ENCODE measurements at places on chromosomes 7 and 10.

GRCh38 chr10:29304264-29304994 is 15.6 kb downstream of the LYZL1 start:
- peak; percentile 70 for DNase-seq

- DNase-seq, result no peak
These were observed 213.8 kb downstream of the TAX1BP1 start for GRCh38 chr7:27953777-27954176.

- DNase-seq, result no peak
These were observed 112.5 kb downstream of the GRID1 start for GRCh38 chr10:86254081-86254480.

DNA sequence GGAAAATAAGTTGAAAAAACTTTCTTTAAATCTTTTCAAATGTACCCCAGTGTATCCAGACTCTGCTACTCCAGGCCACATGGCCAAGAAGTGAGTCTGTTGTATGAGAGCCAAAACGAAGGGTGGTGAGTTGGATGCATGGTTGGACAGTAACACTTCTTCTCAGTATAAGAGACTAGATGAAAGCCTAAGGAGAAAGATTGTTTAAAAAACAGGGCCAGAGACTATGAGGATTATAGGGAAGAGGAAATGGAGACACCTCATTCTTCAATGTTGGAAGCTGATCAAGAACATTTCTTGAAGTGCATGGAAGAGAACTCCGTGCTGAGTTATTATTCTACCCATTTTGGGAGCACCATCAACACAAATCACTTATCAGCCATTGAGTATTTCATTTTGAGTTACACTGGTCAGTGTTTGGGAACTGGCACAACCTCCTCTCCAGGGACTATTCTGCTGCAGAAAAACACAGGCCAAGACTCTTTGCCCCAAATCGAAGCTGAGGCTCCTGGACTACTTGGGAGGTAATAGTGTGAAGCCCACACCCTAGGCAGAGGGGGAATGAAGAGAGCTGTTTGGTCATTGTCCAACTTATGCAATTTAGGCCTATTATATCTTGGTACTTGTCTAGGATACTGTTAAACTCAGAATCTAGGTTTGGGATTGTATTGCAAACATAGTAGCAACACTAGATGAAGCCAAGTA is 123.0 kb upstream of the SEC61G start:
- no peak for DNase-seq

DNA sequence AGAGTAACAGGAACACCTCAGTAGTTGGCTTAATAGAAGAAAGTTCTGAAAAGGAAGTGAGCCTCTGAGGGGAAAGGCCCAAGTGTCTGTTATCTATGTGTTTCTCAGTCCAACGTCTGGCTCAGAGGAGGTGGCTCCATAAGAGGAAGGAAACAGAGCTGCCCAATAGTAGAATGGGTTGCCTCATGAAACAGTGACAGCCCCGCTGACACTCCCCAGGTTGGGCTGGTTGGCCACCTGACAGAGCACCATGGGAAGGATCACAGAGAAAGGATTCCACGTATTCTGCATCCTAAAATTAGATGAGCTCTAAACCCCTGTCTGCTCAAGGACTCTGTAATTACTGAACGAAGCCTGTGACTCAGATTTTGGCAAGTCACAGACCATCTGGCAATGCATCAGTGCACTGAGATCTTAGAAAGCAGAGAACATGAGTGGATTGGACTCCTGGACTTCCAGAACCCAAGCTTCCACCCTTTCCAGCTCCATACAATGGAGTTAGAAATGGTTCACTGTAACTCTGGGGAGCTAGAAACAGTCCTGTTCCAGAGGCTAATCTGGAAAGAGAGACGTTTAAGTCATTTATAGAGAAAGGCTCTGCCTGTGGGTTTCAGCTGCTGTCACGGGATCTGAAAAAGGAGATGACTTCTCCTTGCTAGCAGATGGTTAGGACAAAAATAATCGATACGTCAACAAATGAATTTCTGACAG is 2.9 kb downstream of the PKD2L1 start:
- no peak for DNase-seq

- DNase-seq, result no peak
These were observed 25.6 kb upstream of the CACNA2D1 start for GRCh38 chr7:82469207-82469606.

GRCh38 chr7:27079234-27079975 is 16.4 kb downstream of the HOXA1 start:
- DNase-seq, result no peak

- no peak for DNase-seq
These were observed 114.9 kb upstream of the NANOS1 start for GRCh38 chr10:118914629-118915028.

- DNase-seq, result peak; percentile 76
These were observed 205.4 kb downstream of the ARHGAP12 start for GRCh38 chr10:31723106-31723750.

DNA sequence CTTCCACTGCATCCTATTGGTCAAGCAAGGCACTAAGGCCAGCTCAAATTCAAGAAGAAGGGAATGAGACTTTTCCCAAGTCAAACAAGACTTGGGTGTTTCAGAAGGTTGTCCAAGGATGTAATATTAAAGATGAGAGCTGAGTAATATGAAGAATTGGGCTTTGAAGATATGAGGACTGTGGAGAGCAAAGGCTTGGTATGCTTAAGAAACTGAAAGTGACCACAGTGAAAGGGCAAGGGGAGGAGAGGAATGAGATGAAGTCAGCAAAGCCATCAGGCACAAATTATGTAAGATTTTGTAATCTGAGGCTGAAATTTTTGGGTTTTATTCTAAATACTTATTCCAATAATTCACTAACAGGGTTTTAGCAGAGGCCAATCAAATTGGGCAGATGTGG is 38.6 kb upstream of the NPY start:
- DNase-seq, result no peak

DNA sequence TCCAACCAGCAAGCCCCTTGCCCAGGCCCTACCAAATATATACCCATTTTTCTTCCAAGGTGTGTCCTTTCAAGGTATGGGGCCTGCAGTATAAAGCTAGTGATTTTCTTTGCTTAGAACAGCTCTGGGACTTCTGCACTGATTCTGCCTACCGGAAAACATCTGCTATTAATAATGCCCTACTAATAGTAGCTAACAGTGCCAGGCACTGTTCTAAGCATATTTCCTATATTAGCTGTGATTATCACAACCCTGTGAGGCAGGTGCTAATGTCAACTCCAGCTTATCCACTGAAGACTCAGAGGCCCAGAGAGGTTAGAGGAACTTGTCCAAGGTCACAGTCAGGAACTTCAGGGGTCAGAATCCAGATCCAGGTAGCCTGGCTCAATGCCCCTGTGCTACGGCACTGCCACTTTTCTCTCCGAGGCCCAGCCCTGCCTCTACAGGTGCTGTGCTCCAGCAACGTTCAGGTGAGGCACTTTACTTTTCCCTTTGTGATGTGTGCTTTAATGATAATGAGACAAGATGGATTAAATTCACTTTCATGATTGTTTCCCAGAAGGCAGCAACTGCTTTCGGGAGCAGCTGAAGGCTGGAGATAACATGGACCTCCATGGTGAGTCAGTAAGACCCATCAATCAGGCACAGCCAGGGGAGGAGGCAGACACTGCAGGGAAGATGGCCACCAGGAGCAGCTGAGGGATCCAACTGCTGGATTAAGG is 26.7 kb downstream of the TAS2R41 start:
- no peak for DNase-seq

GRCh38 chr7:142461437-142461836 is 203.6 kb upstream of the PRSS58 start:
- DNase-seq, result peak; percentile 100

GRCh38 chr10:17231788-17232187 is 3.7 kb downstream of the VIM start:
- no peak for DNase-seq

DNA sequence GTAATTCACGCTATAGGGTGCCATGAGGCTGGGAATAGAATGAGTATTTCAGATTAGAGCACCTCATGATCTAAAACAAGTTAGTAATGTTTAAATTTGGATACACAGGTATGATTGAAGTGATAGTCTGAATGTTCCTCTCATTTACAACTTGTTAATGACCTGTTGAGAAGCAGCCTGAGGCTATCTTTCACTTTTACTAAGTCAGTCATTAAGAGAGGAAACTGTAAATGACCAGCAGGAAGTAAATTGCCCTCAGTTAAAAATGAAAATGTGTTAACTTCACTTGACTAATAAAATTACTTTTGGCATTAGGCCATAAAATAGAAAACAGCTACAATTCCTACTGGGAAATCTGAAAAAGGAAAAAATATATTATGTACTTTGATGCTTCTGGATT is 1042.0 kb downstream of the DNAJB9 start:
- no peak for DNase-seq

GRCh38 chr10:1116696-1117280 is 60.6 kb downstream of the WDR37 start:
- DNase-seq, result no peak

GRCh38 chr10:102419269-102420180 is 940 bp upstream of the PSD start:
- DNase-seq, result no peak

- peak; percentile 42 for DNase-seq
These were observed 499.6 kb upstream of the LRRN3 start for GRCh38 chr7:110591341-110591740.

- DNase-seq, result no peak
These were observed 101.6 kb downstream of the DYNC2I1 start for GRCh38 chr7:158957921-158958491.

DNA sequence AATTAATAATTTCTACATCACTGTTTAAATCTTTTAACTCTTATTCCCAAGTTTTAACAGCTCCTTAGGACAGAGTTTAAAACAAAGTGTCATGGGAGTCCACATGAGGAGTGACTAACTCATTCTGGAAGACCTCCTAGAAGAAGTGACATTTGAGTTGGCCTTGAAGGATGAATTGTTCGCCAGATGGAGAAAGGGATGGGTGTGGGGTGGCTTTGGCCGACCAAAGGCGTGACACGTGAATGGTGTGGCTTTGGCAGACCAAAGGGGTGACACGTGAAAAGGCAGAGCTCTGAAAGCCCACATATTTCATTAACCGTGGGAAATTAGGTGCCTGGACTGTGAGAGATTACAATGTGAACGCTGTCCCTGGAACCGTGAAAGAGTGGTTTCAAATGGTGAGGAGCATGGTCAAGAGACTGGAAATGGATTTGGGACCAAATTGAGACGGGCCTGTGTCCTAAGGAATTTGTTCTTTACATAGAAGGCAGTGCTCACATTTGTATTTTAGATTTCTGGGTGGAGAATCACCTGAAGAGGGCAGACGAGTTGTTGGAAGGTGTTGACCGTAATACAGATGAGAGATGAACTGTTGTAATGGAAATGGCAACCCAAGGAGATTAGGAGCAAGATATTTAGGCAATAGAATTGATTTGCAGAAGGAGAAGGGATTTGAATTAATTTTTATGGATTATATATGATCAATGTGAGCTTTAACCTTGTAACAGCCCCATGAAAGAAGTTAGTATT is 228.1 kb downstream of the BICC1 start:
- DNase-seq, result no peak

DNA sequence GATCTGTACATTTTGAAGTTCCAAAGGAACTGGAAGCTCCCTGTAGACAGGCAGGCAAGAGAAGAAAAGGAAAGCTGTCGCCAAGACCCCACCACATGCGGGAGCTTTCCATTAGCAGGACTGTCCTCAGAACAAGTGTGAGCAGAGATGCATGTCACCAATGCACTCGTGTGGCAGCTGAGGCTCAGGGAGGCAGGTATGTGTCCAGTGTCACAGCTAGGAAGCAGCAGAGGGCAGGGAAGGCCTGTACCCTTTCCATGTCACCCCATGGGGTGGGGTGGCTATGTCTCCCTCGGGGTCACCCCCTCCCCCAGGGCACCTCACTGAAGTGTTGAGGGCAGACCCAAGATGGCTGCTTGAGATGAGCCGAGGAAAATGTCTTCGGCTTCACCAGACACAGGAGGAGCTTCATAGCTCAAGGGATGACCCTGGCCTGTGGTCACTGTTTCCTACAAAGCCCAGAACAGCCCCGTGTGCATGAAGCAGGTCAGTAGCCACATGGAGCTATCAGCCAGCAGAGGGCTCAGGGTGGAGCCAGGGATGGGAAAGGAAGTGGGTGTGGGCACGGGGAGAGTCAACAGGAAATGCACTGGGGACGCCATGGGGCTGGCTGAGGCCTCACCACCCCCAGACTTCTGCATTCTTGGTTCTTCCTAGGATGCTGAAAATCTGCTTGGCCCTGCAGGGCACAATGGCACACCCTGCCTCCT is 96.6 kb downstream of the FAM53B start:
- DNase-seq, result peak; percentile 56

- DNase-seq, result no peak
These were observed 21.9 kb downstream of the ADCY1 start for GRCh38 chr7:45595809-45596664.

- DNase-seq, result no peak
These were observed 127.0 kb downstream of the CCDC3 start for GRCh38 chr10:12874501-12874900.

DNA sequence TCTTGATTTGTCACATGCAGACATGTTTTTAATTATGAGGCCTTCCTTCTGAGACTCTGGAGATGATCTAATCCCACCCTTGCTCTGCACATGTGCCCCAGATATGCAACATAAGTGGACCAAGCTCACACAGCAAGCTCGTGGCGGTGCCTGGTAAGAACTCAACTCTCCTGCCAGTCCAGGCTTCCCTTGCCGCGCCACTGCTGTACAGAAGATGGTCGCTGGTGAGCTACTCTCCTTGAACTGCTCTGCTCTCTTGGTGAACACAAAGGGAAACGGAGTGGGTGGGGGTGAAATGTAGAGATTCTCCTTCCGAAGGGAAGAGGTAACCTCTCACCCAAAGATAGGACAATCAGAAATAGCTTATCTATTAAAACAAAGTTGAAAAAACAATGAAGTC is 25.7 kb downstream of the MYOF start:
- peak; percentile 61 for DNase-seq

GRCh38 chr10:130000918-130001317 is 36.8 kb upstream of the EBF3 start:
- DNase-seq, result no peak

- DNase-seq, result no peak
These were observed 8.1 kb downstream of the DNAH11 start for GRCh38 chr7:21550821-21551531.

GRCh38 chr10:116691635-116692034 is 50.7 kb downstream of the HSPA12A start:
- no peak for DNase-seq

DNA sequence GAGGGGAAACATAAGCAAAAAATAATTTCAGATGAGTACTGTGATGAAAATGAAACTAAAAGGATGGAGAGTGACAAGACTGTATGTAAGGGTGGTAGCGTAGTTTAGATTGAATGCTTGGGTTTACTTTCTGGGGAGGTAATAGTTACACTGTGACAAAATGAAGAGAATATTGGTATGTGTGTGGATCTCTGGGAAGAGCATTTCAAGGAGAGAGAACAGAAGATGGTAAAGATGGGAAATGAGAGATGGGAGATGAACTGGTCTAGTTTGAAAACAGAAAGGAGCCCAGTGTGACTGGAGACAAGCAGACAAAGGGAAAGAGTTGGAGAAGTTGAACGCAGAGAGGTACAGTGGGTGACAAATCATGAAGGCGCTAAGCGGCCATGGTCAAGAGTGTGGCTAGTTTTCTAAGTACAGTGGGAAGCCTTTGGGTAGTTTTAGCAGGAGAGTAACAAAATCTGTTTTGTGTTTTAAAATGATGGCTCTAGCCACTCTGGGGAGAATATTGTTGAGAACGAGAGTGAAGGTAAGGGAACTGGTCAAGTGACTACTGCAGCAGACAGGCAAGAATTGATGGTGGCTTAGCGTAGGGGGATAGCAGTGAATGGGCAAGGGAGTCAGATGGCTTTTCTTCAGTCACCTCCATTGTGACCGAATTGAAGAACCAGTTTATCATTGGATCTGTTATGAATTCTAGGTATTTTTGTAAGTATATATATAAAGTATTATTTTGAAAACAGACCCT is 22.6 kb downstream of the PALS2 start:
- no peak for DNase-seq

All from fibroblast of skin of back (primary cell).